ENCODE measurements at places on chromosomes 2 and 18. TPM values are rescaled to one million over a fixed set of nuclear protein-coding genes. Genes with fewer than 3 reads are reported as not detected.

DNA sequence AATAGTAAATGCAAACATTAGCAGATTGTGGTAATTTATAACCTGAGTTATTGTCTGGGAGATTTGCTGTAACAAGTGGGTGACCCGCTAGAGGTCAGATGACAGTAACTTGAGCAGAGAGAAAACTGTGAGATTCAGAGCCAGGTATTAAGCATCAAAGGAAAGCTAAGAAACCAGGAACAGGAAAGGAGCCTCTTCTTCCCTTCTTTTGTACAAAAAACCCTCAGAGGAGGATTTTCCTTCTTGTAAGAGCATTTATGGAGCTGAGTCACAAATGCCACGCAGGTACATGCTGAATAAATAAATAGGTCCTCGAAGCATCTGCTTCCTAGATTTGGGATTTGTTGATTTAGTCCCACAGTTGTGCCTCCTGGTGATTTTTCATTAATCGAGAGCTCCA is 146.5 kb downstream of the SH3BP4 start:
- DNase-seq, result no peak

- DNase-seq, result no peak
Observed at GRCh38 chr2:236715077-236715476, 145.5 kb downstream of the ACKR3 start.

DNA sequence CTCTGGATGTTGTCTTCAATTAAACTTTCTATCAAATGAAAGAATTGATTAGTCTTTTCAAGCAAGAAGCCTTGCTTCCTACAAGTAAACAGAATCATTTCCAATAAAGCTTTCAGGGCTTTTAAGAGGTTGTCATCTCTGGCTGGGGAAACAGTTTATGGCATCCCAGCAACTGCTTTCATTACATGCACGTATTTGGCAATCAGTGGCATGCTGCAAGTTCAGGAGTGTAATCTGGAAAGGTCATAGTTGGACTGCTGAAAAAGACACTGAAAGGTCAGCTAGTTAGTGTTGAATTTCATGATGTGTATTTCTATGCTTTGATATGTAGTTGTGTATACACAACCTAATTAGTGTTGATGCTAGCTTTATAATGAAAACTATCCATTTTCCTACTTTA is 332.9 kb downstream of the DSC3 start:
- DNase-seq, result no peak

DNA sequence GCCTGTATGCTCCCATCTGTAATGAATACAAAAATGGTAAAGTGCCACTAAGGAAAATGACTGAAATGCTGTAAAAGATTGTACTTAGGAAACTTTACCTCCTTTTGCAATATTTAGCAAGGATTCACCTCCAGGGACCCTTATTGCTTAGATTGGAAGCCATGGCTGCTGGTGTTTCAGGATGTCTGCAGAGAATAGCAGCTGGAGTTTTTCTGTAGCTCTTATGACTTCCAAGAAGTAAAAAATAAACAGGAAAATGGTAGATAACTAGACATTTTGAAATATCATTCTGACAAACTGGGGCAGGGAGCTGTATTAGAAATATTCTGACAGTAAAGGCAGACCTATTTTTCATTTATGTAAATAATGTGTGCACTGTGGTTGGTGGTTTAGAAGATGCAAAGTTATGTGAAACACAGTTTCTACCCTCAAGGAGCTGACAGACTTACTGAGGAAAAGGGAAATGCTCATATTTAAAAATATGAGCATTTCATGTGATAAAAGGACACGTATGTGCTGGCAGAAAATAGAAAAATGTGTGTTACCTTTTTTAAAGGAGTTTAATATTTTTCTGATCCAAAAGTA is 224.9 kb upstream of the BOD1L2 start:
- DNase-seq, result no peak

- DNase-seq, result no peak
Observed at GRCh38 chr2:214574084-214574781, 163.4 kb downstream of the VWC2L start.

DNA sequence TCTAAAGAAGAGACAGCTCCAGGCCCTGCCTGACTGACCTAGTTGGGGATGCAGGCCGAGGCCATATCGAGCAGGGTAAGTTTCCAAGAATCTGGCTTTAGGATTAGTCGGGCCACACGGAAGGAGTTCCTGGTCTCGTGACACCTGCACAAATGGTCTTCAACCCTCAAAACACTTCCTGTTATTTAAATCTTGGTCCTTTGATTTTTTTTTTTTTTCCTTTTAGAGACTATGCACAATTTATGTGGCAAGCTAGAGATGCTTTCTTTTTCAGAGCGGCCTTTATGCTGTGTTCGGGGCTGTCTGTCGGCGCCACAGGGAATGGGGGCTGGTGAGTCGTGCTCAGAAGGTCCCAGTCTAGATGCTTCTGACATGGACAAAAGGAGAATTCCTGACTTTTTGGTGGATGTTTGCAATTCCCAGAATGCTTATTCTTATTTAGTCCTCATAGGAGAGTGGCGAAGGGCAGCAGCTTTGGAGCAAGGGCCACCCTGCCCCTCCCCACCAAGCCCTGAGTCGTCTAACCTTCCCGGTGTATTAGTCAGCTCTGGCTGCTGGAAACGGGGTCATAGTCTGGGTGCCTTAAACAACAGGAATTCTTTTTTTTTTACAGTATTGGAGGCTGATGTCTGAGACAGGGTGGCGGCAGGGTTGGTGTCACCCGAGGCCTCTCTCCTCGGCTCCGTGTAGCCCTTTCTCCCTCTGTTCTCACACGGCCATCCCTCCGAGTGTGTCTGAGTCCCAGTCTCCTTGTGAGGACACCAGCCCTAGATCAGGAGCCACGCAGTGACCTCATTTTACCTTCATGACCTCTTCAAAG is 27.4 kb downstream of the HPCAL1 start:
- no peak for DNase-seq

DNA sequence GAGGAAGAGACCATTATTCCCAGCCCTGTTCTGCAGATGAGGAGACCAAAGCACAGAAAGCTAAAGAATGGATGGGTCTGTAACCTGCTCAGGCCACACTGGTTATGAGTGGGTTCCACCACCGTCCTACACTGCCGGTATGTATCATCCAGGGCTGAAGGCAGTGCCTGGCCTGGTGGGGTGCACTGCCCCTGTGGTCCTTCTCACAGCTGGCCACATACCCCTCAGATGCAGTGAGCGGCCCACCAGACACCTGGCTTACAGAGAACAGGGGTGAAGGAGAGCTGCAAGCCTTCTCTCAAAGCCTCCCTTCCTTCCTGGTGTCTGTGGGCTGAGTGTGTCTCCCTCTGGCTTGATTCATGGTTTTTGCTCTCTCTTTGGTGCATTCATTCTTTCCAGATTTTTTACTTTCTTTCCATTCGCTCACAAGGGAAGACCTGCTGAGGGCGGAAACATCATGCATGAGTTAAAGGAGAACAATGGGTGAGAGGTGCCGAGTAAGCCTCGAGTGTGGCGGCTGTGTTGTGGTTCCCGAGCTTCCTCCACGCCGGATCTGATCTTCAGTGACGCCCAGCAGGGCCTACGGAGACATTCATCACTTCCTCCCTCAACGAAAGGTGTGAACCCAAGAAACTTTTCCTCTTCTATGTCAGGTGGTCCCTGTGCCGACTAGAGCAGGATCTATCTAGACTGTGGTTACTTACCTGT is 62.1 kb upstream of the REL start:
- DNase-seq, result no peak

DNA sequence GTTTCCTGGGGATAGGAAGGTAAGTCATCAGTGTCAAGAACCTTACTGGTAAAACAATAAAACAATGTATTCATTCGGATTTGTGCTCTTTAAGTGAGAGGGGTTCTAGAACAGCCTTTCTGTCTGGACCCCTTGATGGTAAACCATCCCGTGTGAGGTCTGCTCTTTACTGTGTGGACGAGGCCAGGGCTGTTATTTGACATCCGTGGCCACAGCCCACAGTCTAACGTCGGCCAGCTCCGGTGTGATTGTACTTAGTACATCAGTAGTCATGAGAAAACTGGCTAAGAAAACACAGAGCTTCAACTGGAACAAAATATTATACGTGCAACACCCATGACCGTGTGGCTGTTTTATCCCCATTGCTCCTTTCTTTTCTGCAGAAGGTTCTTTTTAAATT is 62.0 kb downstream of the SLC35F5 start:
- DNase-seq, result no peak

DNA sequence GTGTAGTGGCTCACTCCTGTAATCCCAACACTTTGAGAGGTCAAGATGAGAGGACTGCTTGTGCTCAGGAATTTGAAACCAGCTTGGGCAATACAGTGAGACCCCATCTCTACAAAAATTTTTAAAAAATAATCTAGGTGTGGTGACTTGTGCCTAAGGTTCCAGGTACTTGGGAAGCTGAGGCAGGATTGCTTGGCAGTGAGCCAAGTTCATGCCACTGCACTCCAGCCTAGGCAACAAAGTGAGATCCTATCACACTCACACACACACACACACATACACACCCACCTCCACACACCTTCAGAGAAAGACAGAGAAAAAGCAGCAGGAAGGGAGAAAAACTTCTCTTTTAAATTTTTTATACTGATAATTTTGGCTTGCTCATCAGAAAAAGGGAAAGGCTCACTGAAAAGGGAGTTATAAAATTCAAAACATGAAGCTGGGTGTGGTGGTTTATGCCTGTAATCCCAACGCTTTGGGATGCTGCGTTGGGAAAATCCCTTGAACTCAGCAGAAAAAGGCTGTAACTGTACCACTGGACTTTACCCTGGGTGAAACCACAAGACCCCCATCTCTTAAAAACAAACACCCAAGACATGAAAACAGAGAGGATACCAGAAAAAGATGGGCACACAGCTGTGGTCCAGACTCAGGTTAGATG is 25.7 kb downstream of the FAM168B start:
- no peak for DNase-seq

GRCh38 chr18:9663377-9663776 is 44.7 kb upstream of the RAB31 start:
- DNase-seq, result no peak

- peak; percentile 96 for DNase-seq
Observed at GRCh38 chr2:180656455-180656847, 324.0 kb upstream of the UBE2E3 start.

DNA sequence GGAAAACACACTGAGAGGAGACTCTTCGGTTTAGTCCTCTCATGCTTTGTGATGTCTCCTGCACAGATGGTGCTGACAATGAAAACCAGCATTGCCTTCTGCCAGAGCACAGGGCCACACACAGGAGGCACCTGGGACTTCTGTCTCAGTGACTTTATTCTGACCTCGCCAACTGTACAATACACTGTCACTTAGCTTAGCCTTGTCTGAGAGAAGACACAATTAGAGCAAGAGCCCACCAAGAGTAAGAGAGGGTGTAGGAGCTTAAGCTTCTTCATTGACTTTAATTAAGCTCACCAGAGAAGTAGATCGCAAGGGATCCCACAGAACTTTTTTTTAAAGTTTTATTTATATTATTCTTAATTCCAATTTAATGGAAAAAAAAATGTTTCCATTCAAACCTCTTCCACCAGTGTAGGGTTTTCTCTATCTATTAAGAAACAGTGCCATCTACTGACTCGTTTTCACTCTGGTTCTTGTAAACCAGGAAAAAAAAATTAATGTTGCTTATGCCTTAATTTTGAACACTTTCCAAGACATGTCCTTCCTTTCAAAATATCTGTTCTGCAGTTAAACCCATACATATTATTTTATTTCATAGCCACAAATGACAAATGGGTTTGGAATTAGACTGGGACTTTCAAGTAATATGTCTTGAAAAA is 42.4 kb upstream of the DDX18 start:
- DNase-seq, result peak; percentile 25

- no peak for DNase-seq
Observed at GRCh38 chr18:68784071-68784470, 13.8 kb upstream of the CCDC102B start.

DNA sequence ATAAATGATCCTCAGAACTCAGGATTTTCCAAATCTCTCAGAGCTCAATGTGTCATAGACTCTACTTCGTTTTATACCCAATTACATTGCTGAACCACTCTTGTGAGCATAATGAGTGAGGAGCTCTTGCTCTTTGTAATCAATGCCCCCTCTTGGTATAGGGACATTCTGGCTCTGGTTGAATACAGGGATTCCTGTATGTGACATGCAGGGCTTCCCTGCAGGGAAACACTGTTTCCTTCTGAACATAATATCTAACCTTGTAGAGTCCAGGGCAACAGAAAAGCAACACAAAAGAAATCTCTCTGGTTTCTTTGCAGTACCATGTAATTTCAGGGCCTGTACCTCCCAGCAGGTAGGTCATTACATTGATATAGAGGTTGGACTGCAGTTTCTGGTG is 101.5 kb downstream of the CPS1 start:
- no peak for DNase-seq

DNA sequence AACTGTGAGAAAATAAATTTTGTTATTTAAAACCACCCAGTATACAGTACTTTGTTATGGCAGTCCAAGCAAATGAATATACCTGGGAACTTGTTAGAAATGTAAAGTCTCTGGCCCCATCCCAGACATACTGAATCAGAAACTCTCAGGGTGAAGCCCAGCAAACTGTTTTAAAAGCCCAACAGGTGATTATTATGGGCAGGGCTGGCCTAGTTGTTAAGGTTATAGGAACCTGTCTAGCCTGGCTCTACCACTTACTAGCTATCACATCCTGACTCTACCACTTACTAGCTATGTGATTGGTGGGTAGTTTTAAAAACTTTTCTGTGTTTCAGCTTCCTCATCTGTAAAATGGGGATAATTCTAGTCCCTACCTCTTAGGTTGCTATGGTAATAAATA is 8.0 kb upstream of the DARS1 start:
- DNase-seq, result no peak

DNA sequence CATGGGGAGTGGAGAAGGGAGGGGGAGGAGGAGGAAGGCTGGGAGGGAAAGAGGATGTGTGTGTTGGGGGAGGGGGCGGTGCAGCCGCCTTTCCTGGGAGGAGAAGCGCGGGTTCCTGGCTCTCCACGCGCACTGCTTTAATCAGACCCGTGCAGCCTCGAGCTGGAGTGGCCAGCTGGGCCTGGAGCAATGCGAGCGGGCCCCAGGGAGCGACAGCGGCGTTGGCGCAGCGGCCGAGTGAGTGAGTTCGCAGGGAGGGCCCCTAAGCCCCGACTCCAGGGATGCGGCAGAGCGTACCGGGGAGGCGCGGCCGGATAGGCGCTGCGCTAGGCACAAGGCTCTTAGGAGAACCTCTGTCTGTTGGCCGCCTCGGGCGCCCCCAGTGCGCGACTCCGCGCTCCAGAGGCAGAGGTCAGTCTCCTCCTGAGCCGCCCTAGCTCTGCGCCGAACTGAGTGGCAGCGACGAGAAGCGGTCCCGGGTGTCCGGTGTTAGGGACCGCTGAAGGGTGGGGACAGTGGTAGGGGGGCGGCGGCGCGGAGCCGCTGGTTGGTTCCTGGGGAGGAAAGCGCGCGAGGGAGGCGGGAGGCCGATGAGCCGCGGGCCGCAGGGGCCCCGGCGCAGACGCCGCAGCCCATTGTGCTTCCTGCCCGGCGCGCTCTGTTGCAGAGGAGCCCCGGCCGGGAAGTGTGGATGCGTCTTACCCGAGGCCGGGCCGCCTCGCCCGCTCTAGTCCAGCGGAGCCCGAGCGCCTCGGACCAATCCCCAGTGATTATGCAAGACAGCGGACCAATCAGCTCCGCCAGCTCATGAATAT is 455 bp upstream of the DLX1 start:
- peak; percentile 96 for DNase-seq

- no peak for DNase-seq
Observed at GRCh38 chr2:177178797-177179196, 33.8 kb upstream of the HNRNPA3 start.

GRCh38 chr2:18998491-18998890 is 359.9 kb downstream of the OSR1 start:
- no peak for DNase-seq

RETSAT gene
- total RNA-seq, result 42.0 TPM

SERPINB4 gene
- total RNA-seq, result not detected

CYP26B1 gene
- total RNA-seq, result 0.31 TPM

CYP1B1 gene
- 0.25 TPM for total RNA-seq

ITGB6 gene
- total RNA-seq, result 113 TPM

SLC4A5 gene
- total RNA-seq, result 0.17 TPM
